ENCODE measurements at places on chromosomes 7 and 10. TPM values are rescaled to one million over a fixed set of nuclear protein-coding genes. Genes with fewer than 3 reads are reported as not detected.

The SDK1 gene
- 0.31 TPM for total RNA-seq

The PON1 gene
- total RNA-seq, result not detected

The ZPBP gene
- not detected for total RNA-seq

The SP8 gene
- not detected for total RNA-seq

The MEIG1 gene
- not detected for total RNA-seq

The RNLS gene
- 2.4 TPM for total RNA-seq

The PAPOLB gene
- not detected for total RNA-seq

The FXYD4 gene
- not detected for total RNA-seq

The MOGAT3 gene
- total RNA-seq, result not detected

The WDFY4 gene
- 28.9 TPM for total RNA-seq

The TMEM236 gene
- total RNA-seq, result under 0.01 TPM

The NCF1 gene
- total RNA-seq, result 23.0 TPM

The ADAP1 gene
- total RNA-seq, result 24.3 TPM

The LAMB1 gene
- total RNA-seq, result 0.10 TPM

The ANKRD61 gene
- total RNA-seq, result not detected

The ZNF862 gene
- total RNA-seq, result 8.5 TPM

The LRMDA gene
- total RNA-seq, result 7.6 TPM

The ACTL6B gene
- total RNA-seq, result not detected

The MMP21 gene
- total RNA-seq, result 0.21 TPM

The CHAT gene
- total RNA-seq, result not detected

The CREB5 gene
- 17.8 TPM for total RNA-seq

The RP9 gene
- total RNA-seq, result 9.4 TPM

The NKX1-2 gene
- total RNA-seq, result not detected

The WASL gene
- total RNA-seq, result 12.1 TPM

The COL17A1 gene
- not detected for total RNA-seq

The CYP26C1 gene
- total RNA-seq, result not detected

The PARP12 gene
- 70.6 TPM for total RNA-seq

The CFAP70 gene
- total RNA-seq, result 1.3 TPM

The LEP gene
- not detected for total RNA-seq

The ASB10 gene
- total RNA-seq, result not detected

The HNRNPH3 gene
- 53.4 TPM for total RNA-seq

The NANOS1 gene
- total RNA-seq, result under 0.01 TPM

The FLNC gene
- under 0.01 TPM for total RNA-seq

The ADRB1 gene
- 2.4 TPM for total RNA-seq

The HOXA11 gene
- total RNA-seq, result not detected

The PNLIPRP1 gene
- total RNA-seq, result not detected

The SPDYE16 gene
- total RNA-seq, result 0.10 TPM

The SFTPD gene
- total RNA-seq, result not detected

The SLIT1 gene
- total RNA-seq, result 0.10 TPM
